ENCODE measurements at places on chromosomes 2 and 18. TPM values are rescaled to one million over a fixed set of nuclear protein-coding genes. Genes with fewer than 3 reads are reported as not detected.
A peak's percentile ranks its signal among the peaks of the same experiment; 100 is the strongest.

- H3K36me3 ChIP-seq: no peaks in the 10 kb centered on the region
- H3K27ac ChIP-seq: no peak overlapping the region
- H3K4me3 ChIP-seq: no peak overlapping the region
- no peak for DNase-seq
- H3K4me1 ChIP-seq: no peaks in the 10 kb centered on the region
These were observed 135.9 kb downstream of the ACKR3 start for GRCh38 chr2:236705295-236706105.

GRCh38 chr2:24199968-24200590 lies 25.2 kb downstream of the FAM228A start:
- no peaks in the 10 kb centered on the region for H3K27me3 ChIP-seq
- no peak for DNase-seq
- H3K4me3 ChIP-seq: no peak overlapping the region

DNA sequence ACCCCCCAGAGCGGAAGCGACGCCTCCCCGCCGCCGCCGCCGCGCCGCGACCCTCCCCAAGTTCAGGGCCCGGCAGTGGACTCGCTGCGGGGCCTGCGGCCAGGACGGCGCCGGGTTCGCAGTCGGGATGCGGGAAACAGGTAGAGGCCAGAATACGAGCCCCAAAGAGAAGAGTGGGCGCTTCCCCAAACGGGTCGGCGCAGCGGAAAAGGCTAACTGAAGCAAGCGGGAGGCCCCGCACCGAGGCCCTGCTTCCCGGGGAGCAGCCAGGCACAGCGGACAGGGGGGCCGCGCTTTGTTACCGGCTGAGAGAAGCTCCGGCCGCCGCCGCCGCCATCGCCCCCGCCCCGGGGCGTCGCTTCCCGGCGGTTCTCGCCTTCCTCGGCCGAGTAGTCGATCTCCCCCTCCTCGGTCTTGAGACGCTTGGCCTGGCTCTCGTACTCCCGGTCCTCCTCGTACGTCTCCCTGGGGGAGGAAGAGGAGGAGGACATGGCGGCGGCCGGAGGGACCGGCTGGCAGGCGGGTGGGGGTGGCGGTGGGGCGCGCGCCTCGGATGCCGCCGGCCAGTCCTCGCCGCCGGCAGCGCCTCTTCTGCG lies 494 bp downstream of the HNRNPLL start:
- peaks cover 9% of the 10 kb centered on the region for H3K4me1 ChIP-seq
- DNase-seq: peak; percentile 75
- no peaks in the 10 kb centered on the region for H3K36me3 ChIP-seq
- peak overlapping the region; percentile 85 for H3K4me3 ChIP-seq
- H3K27ac ChIP-seq: peak overlapping the region; percentile 91
- no peaks in the 10 kb centered on the region for H3K27me3 ChIP-seq

- H3K4me1 ChIP-seq: no peaks in the 10 kb centered on the region
- H3K27me3 ChIP-seq: no peaks in the 10 kb centered on the region
- H3K27ac ChIP-seq: no peak overlapping the region
- peak; percentile 43 for DNase-seq
These were observed 17.1 kb upstream of the VPS4B start for GRCh38 chr18:63439334-63439733.

- H3K4me1 ChIP-seq: 0 out of 2 replicates have a peak, but pooled peaks cover 10% of the 10 kb centered on the region
- peak overlapping the region; percentile 74 for H3K27ac ChIP-seq
- H3K4me3 ChIP-seq: peak overlapping the region; percentile 69
- H3K36me3 ChIP-seq: no peaks in the 10 kb centered on the region
- DNase-seq: no peak
- no peaks in the 10 kb centered on the region for H3K27me3 ChIP-seq
These were observed 540 bp downstream of the ATP9B start for GRCh38 chr18:79069717-79070151.

DNA sequence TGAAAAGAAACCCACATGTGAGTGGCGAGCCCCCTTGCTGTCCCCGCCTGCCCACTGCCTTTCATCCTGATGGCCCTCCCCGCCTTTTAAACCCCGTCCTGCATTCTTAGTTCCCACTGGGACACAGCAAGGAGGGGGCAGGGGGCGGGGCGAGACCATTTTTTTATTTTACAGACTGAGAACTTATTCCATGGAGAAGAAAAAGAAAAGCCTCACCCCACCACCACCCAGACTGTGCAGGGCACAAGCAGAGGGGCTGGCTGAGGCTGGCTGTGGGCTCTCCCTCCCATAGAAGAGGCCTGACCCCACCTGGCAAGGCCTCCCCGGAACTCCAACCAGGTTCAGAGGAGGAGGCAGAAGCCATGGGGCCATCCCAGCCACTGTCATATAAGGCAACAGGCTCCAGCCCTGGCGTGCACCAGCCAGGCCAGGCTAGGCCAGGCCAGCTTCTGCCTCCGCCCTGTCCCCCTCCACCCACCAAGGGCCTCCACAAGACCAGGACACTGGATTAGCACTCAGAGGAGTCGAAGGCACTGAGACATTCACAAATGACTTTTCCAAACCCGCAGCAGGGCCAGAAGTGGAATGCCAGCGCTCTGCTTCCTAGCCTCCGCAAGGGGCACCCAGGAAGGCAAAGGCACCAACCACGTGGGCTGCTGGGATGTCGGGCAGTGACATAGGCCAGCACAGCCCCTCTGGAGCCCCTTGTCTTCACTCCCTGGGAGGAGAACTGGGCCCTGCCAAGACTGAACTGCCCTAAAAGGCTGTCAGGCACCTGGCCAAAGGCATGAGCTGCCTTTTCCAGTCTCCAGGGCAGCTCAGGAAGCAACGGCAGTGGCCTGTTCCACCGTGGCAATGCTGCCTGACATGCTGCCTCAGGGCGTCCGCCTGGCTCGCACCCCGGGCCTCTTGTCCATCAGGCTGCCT lies 37.5 kb upstream of the SEMA4C start:
- H3K4me3 ChIP-seq: no peak overlapping the region
- peak; percentile 72 for DNase-seq
- H3K27me3 ChIP-seq: no peaks in the 10 kb centered on the region

DNA sequence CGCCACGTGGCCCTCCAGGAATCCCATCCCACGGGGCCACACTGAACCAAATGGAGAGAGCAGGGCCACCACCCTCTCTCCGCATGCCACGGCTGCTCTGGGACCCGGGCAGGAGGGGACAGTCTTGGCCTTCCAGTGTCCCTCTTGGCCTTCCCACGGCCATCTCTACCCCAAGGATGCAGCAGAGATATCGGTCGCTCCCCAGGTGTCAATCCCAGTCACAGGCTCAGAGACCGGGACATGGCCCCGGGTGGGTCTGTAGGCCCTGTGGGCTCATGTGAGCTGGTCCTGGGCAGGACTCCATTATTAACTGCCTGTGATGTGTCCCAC lies 15.3 kb downstream of the CAPN10 start:
- H3K36me3 ChIP-seq: peaks cover 7% of the 10 kb centered on the region
- H3K27me3 ChIP-seq: 0 out of 2 replicates have a peak, but pooled peaks cover 2% of the 10 kb centered on the region
- no peak for DNase-seq
- no peak overlapping the region for H3K27ac ChIP-seq
- no peak overlapping the region for H3K4me3 ChIP-seq

DNA sequence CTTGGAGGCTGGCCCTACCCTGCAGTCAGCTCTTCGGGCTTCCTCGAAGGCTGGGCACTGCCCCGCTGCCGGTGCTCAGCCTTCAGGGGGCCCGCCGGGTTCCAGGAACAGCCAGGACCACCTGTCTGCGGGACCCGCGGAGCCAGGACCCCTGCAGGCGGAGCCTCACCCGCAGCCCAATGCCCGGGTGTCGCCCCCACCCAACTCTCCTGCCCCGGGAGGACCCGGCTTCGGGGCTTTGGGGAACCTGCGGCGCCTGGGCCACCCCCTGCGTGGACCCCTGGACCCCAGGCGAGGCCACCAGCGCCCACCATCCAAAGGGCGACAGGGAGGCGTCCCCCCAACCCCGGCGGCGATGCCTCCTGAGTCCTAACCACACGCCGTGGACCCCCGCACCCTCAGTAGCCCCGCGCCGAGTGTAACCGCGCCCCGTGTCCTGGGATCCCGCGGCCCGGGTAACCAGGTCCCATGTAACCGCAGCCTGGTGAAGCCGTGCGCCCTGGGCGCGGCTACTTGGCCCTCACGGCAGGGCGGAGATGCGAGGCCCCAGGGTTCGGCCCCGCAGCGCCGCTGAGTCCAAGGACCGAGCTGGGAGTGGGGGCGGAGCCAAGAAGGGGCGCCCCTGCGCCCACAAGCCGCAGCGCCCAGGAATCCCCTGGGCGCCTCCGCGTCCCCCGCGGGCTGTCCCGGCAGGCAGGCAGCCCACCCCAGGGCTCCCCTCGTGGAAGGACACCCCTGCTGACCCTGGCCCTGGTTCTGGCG lies 11.0 kb upstream of the UBE2F start:
- no peaks in the 10 kb centered on the region for H3K36me3 ChIP-seq
- H3K4me3 ChIP-seq: peak overlapping the region; percentile 47
- H3K27me3 ChIP-seq: peaks cover 15% of the 10 kb centered on the region
- H3K4me1 ChIP-seq: no peaks in the 10 kb centered on the region
- peak; percentile 65 for DNase-seq

DNA sequence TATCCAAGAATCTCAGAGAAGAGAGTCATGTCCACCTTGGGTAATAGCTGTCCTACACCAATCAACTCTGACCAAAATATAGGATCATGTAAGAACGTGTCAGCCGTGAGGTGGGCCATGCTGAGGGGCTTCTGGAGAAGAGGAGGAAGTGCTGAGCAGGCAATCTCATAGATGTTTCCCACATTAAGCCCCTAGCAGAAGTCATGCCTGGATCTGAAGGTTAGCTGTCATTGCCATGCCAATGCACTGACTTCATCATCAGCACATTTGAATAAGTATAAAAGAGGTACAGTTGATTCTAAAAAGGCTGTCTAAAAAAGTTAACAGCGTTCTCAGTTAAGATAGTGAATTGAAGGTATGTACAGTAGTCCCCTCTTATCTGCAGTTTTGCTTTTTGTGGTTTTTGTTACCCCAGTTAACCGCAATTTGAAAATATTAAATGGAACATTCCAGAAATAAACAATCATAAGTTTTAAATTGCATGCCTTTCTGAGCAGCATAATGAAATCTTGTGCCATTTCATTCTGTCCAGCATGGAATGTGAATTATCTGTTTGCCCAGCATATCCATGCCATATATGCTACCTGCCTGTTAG lies 67.2 kb upstream of the TMEM17 start:
- no peak overlapping the region for H3K4me3 ChIP-seq
- no peaks in the 10 kb centered on the region for H3K36me3 ChIP-seq
- H3K4me1 ChIP-seq: peaks cover 3% of the 10 kb centered on the region
- H3K27me3 ChIP-seq: no peaks in the 10 kb centered on the region

C2orf80 gene
- 1.3 TPM for total RNA-seq

DNA sequence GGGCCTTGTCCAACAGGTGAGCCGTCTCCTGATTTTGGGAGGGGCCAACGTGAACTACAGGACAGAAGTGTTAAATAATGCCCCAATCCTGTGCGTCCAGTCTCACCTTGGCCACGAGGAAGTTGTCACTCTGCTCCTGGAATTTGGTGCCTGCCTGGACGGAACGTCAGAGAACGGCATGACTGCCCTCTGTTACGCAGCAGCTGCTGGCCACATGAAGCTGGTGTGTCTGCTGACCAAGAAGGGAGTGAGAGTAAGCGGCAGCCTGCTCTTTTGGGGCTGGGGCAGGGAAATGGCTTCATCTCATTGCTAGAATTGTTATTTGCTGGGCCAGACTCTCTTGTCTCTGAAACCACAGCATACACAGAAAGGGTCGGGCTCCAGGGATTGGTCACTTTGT lies 92.3 kb downstream of the WDSUB1 start:
- no peaks in the 10 kb centered on the region for H3K4me1 ChIP-seq
- no peaks in the 10 kb centered on the region for H3K36me3 ChIP-seq
- no peaks in the 10 kb centered on the region for H3K27me3 ChIP-seq
- no peak for DNase-seq

DNA sequence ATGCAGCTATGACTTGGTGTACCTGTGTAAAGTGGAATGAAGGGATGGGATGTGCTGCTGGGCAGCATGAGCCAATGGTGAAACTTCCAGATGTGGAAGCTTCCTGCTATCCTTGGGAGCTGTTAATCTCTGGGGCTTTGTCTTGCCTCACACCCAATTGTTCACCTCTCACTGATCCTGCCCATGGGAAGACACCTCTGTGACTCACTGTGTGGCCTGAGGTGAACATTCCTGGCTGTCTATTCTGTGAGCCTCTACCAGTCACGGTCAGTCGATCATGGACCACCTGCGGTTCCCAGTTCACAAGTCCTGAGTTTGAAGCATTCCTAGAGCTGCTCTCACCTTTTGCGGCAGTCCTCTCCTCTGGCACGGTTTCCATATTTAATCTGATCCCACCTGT lies 12.1 kb downstream of the NEURL3 start:
- H3K36me3 ChIP-seq: no peaks in the 10 kb centered on the region
- DNase-seq: no peak
- no peak overlapping the region for H3K4me3 ChIP-seq
- H3K27ac ChIP-seq: no peak overlapping the region
- H3K4me1 ChIP-seq: peaks cover 4% of the 10 kb centered on the region
- H3K27me3 ChIP-seq: no peaks in the 10 kb centered on the region

DNA sequence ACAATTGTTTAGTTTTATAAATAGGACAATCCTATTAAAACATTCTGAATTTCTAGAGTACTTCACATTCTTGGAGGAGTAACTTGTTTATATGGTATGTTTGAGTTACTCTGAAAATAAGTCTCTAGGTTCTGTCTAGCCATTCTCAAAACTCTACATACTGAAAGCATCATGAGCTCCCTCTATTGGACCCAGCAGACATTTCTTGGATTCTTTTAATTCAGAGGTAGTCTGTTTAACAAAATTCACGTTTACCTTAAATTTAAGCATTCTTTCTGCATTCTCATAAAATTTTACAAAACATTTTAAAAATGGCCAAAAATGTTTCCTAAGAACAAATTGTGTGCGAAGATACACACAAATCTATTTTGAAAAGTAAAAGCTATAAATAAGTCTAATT lies 15.3 kb downstream of the SP9 start:
- H3K27ac ChIP-seq: no peak overlapping the region
- H3K4me1 ChIP-seq: no peaks in the 10 kb centered on the region
- no peak for DNase-seq

DNA sequence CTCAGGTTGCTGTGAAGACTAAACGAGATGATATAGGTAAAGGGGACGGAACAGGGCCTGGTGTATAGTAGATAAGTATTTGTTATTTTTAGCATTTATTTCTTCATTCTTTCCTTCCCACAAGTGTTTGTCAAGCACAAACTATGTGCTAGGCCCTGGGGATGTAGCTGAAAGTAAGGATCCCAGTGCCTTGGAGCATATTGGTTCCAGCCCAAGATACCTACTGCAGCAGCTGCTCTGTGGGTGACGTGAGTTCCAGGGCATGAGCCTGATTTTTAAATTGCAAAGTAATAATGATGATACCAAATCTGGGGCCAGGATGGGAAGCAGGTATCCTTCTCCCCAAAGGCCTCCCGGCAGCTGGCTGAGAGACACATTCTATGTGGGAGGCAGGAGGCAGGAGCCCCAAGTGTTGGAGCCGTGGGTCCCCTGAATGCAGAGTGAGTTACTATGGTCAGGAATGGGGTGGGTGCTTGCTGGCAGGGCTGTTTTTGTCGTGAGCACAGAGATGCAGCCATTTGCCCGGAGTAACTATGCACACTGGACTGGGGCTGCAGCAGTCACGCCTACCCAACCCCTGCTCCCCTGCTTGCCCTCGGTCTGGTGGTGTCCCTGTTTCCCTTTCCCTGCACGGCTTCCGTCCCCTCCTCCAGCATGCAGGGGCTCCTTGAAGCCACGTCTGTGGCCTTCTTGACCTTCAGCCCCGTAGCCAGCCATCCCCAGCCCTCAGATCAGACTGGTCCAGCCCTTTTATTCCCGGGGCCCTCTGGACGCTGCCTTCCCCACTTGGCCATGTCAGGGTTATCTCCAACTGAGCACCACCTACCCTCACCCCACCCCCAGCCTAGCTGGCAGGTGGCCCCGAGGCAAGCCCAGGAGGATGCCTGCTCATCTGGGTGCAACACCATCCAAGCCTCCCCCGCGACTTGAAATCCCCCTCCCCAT lies 52.4 kb downstream of the INHBB start:
- peaks cover 6% of the 10 kb centered on the region for H3K27me3 ChIP-seq
- H3K4me1 ChIP-seq: no peaks in the 10 kb centered on the region
- H3K27ac ChIP-seq: no peak overlapping the region
- H3K36me3 ChIP-seq: no peaks in the 10 kb centered on the region

Data from H1 (cell line).